ENCODE measurements at places on chromosomes 7 and 10. TPM values are rescaled to one million over a fixed set of nuclear protein-coding genes. Genes with fewer than 3 reads are reported as not detected.

DNA sequence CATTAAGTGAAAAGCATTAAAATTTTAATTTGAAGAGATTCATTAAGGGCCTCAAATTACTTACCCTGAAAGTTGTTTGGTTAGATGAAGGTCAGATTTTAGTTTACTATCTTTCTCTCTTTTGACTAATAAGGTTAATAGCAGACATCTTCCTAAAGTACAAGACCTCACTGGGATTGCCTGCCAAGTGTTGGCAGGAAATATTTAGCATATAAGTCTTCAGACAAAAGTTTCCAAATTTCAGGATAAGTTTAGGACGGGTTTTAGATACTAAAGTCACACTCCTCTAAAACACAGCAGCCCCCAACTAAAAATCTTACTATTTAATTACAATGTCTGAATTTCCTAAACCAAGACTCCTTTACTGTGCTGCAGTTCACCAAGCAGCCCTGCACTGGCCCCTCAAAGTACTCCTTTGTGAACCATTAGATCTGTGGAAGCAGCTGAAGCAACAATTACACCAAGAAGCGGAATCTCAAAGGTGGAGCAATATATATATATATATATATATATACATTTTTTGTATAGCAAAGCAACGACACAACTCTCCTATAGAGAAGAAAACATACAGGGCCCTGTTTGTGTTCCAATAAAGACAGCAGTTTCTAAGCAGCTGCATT is 91.2 kb upstream of the KCNIP2 start:
- DNase-seq = no peak

GRCh38 chr7:140294454-140294853 is 103.9 kb downstream of the SLC37A3 start:
- DNase-seq = no peak

DNA sequence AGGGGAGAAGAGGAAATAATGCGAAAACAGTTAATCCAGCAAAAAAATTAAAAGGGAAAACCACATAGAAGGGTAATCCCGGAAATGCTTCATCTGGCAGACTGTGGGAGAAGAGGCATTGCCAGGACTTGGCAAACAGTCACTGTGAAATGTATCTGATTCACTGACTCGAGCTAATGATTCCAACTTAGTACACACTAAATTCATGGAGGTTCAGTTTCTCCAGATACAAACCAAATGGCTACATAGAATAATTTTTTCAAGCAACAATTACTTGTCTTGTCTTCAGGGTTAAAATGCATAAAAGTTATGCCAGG is 36.4 kb downstream of the GDI2 start:
- DNase-seq = no peak

GRCh38 chr7:99563650-99564049 is 5.2 kb downstream of the ZNF655 start:
- DNase-seq = no peak

GRCh38 chr10:5284311-5285057 is 80.3 kb upstream of the UCN3 start:
- no peak for DNase-seq

Gene RELN
- 0.56 TPM for total RNA-seq

DNA sequence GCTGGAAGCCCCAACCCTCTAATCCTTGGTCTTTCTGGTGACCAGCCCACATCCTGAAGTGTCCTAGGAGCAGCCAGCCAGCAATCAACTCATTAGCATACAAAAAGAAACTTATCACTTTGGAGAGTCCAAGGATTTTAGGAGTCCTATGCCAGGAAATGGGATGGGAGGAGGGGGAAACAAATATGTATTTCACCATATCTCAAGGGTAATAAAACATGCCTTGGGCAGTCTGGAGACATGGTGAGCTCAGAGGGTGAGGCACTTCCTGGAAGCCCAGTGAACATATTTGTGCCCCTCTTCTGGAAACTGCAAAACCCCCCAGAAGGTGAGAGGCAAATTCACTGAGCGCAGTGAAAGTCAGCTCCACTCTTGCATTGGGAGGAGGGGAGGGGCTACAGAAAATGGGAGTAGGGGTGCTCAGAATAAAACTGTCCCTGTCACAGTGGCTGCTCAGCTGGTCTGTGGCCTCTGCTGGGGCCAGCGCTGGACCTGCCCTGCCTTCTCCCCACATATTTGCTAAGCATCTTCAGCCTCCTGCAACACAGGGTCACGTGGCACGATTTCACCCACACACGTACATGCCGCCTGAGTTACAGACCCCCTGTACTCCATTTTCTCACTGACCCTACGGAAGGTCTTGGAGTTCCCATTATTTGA is 17.7 kb upstream of the ZMIZ1 start:
- no peak for DNase-seq

- peak; percentile 82 for DNase-seq
Observed at GRCh38 chr7:953547-954327, 743 bp downstream of the ADAP1 start.

- DNase-seq = no peak
Observed at GRCh38 chr10:19961076-19962053, 145.1 kb downstream of the PLXDC2 start.

DNA sequence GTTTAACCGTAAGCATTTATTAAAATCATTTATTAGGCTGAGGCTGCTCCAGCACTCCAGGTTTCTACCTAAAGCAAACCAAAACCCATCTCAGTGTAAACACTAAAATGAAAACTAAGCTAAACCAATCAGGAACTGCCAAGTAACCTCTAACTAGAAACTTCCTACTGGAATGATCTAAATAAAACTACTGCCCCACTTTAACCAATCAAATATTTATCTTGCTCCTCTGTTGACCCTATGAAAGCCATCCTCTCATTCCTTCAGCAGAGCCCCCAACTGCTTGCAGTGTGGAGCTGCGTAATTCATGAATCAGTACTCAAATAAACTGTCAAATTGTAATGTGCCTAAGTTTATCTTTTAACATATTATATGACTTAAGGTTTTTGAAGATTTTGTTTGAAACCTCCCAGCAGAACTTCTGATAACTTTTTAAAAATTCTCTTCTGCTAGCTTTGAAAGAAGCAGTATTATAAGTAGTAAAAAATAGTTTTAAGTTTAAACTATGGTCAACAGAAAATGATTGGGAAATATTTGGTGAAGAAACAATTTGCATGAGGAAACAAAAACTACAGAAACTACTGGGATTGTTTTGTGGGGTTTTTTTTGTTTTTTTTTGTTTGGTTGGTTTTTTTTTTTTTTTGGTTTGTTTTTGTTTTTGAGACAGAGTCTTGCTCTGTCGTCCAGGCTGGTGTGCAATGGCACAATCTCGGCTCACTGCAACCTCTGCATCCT is 47.4 kb downstream of the GPR37 start:
- no peak for DNase-seq

DNA sequence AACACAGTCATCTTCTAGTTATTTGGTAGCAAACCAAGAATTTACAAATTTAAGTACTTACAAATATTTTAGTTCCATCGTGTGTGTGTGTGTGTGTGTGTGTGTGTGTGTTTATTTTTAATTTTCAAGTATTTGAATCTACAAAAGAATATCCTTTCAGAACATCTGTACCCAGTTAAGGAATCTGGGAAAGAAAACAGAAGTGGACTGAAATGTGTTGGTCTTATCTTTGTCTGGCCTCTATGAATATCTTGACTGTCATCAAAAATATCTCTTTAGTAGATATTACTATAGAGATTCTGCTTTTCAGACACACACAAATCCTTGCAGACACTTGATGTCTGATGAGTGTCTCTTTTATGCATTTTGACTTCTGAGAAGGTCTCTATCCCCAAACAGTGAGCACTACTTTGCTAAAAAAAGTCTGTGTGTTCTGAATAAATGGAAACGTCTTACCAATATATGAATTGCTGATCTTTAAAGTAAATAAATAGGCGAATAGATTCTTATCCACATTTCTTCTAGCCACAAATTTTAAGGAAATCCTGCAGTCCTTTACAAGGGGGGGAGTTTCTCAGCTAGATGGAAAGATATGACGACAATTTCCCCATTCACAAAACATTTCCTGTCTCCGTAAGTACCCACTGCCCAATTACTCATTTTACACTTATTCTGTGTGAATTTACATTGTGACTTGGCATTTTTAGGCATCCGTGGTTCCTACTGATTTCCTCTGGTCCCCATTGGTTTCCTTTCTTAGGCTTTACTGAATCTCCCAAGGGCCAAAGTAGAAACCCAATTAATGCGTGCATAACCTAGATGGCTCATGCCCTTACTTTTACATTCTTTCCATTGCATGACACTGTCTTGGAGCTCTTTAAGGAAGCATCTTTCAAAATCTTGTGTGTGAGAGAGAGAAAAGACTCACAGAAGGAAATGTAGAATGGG is 36.0 kb downstream of the NRCAM start:
- DNase-seq = no peak

DNA sequence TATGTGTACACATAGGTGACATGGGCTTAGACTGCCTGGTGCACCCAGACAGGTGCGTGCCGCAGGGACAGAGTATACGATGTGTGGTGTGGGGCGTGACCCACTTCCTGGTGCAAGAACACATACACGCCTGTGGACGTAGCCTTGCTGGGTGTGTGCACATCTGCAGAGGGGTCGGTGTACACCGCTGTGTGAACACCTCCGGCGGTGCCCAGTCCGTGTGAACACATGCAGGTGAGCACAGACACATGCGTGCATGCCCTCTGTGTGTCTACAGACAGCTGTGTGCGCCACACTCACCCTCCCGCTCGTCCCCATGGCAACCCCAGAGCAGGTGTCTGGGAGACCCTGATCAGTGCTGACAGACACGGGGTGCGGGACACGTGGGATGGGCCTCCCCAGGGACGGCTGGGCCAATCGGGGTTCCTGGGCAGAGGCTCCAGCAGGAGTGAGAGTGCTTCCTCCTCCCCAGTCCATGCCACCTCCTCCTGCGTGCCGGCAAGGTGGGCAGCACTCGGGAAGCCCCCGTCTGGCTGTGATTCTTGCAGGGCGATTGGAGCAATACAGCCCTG is 23.4 kb downstream of the ELFN1 start:
- DNase-seq = peak; percentile 33

Gene ITPRID1
- not detected for total RNA-seq

- DNase-seq = no peak
Observed at GRCh38 chr7:137882806-137883205, 36.0 kb upstream of the DGKI start.

Gene IFIT1B
- total RNA-seq = not detected

Gene C7orf33
- not detected for total RNA-seq

DNA sequence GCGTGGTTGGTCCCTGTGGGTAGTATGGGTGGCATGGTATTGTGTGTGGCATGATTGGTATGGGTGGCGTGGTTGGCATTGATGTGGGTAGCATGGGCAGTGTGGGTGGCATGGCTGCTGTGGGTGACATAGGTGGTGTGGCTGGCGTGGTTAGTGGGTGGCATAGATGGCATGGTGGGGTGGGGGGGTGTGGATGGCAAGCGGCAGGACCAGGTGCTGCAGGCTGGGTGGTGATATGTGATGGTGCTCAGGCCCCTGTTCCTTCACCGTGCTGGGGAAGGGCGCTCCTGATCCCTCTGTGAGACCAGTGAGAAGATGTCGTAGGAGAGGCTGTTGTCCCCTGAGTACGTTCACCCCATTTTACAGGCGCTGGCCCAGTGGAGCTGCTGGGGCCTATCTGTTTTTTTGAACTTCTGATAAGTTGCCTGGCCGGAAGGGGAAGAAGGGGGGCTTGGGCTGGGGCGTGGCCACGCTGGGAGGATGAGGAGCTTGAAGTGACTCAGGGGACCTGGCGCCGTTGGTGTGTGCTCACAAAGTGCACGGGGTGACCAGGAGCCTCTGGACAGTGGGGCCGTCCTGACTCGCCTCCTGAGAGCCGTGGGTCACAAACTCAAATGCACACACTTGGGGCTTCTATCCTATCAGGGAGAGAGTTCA is 17.5 kb downstream of the INPP5A start:
- DNase-seq = peak; percentile 78

Gene JCAD
- total RNA-seq = 25.5 TPM

GRCh38 chr7:158127241-158127640 is 460.4 kb downstream of the PTPRN2 start:
- no peak for DNase-seq

GRCh38 chr10:78594559-78595268 is 474.1 kb upstream of the ZMIZ1 start:
- no peak for DNase-seq

DNA sequence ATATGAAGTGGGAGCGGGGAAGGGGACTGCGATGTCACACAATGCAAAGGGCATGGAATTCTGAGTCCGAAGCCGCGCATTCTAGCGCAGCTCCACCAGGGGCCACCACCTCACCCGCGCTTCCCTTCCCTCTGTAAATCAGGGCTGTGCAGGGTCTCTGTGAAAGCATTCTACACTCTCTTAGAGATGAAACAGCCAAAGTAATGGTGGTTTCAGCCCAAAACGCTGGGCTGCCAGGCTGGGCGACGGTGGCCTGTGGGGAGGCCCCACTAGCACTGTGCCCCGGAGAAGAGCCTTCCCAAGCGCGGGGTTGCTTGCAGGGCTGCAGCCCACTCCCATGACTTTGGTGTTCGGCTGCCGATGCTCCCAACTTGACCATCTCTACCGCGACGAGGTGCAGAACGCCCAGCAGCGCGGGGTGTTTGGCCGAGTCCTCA is 11.4 kb downstream of the ATG9B start:
- no peak for DNase-seq

DNA sequence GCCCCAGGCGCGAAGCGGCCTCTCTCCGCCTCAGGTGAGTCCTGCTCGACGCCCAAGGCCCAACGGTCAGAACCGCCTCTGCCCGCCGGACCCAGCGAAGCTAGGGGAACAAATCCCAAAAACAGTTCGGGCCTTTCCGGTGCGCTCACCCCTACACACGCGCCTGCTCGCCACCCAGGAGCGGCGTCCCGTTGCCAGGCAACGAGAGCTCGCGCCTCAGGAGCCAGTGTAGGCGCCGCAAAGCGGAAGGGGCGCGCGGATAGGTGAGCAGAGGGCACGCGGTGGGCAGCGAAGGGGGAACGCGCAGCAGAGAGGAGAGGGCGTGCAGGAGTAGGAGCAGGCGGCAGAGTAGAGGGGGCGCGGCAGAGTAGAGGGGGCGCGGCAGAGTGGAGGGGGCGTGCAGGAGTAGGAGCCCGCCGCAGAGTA is at the start of the genes DYDC1 and DYDC2:
Gene DYDC1, minus strand, starts transcription at position 193 of the 426 bp plus-strand sequence. CDS start 4,154 bp downstream, outside the sequence.
Gene DYDC2, plus strand, starts transcription at position 219 of the 426 bp plus-strand sequence. CDS start 5,663 bp downstream, outside the sequence.
- peak; percentile 69 for DNase-seq

DNA sequence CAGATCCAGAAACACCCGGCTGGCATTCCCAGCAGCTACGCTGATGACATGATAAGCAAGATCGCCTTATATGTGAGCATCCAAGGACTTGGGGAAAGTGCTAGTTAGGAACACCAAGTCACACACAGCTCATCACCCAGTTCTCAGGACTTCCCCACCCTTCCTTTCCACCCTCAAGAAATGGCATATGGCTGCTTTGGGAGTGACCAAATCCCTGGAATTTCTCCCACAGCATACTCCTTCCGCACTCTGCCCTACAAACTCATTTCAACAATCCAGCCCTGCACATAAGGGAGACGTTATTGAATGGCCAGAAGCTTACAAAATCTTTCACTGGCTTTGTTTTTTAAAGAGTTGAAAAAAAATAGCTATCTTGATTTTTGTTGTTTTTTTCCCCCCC is 4.2 kb downstream of the ITIH5 start:
- DNase-seq = no peak

Gene KIAA1217
- 38.2 TPM for total RNA-seq

DNA sequence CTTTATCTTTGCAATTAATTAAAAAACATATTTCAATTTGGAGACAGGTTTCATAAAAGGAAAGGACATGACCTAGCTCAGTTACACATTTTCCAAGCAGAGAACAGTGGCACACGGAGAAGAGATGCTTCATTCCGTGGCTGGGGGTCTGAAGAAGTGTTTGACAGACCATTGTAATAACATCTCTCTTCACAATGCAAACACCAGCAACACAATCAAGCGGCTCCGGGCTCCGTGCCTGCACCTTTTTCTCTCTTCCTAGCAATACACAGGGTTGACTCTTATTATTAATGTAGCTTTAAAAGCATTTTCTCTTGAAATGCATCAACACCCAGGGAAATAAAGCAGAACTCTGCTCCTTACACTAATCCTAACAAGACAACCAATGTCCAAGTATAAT is 261.0 kb upstream of the AOAH start:
- DNase-seq = no peak
